ENCODE measurements at places on chromosomes 1 and 21.

GRCh38 chr1:79929356-79929755, 922.8 kb upstream of the ADGRL4 start:
- DNase-seq: no peak

DNA sequence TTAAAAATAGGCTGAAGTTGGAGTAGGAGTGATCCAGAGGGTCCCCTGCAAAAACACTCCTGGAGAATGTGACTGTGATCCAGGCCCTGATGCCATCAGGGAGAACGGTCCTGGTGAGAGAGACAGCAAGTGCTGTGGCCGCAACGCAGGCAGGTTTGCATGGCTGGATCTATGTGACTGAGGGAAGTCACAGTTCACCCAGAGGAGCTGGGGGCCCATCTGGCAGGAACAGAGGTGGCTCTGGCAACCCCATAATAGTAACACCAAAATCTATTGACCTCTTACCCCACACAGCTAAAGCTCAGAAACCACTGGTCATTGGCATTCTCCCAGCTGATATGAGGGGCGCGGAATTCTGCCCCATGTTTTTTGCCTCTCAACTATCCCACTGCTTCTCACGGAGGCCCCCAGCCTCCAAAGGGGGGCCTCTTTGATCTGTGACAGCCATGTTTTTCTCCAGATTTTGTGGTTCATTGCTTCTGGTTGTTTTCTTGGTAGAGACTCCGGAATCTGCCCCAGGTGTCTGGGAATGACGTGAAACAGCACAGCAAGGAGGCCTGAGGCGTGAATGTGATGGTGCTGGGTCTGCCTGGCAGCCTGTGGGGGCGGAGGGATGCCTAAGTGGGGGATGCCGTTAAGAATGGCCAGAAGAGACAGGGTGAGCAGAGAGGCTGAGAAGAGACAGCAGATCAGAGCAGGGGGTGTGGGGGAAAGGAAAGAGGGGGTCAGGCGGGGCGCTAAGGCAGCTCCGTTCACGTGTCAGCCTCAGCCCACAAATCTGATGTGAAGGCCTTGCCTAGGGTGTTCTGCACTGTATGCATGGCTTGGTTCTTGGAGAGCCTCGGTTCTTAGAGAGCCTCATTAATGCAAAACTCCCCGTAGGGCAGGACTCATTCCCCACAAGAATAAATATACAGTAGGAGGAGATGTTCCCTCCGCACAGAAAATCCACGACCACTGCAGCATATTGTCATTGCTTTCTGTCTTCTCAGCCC, 23.5 kb downstream of the CASP9 start:
- no peak for DNase-seq

- no peak for DNase-seq
Observed at GRCh38 chr1:244106837-244107493, 55.9 kb downstream of the ZBTB18 start.

- peak; percentile 80 for DNase-seq
Observed at GRCh38 chr1:109793486-109794318, 30.0 kb upstream of the EPS8L3 start.

GRCh38 chr1:43531107-43531905, 623 bp downstream of the PTPRF start:
- DNase-seq: peak; percentile 63

DNA sequence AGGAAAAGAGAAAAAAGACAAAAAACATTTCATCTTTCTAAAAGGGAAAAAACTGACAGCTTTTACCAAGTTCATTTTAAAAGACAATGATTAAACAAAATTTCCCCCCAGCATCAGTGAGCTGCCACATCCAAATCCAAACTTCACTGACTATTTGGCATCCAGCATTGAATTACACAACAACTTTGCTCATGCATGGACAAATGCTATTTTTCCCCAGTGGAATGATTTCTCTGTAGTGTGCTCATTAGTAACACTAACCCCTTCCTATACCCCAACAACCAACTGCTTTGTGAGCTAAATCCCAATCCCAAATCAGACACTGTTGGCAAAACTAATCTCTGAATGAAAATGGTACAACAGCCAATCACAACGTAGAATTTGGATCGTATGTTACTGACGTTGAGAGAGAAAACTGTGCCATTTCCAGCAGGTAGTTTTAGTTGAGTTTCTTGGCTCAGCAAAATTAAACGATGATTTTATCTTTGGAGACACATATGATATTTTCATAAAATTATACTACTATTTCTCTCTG, 37.9 kb downstream of the PIK3R3 start:
- no peak for DNase-seq

DNA sequence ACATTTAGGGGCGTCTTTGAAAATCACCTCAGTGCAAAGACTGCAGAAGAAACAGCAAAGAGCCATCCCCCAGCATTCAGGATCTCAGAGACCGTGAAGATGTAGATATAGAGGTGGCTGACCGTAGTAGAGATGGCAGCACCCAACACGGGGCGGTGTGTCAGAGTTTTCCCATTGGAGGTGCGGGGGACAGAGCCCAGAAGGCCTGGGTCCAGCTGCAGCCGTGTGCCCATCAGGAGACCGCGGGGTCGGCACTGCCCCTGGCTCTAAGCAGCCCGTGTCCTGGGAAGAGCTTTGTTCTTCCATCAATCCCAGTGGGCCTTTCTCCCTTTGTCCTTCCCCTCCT, 1.1 kb downstream of the GABRD start:
- DNase-seq: no peak

DNA sequence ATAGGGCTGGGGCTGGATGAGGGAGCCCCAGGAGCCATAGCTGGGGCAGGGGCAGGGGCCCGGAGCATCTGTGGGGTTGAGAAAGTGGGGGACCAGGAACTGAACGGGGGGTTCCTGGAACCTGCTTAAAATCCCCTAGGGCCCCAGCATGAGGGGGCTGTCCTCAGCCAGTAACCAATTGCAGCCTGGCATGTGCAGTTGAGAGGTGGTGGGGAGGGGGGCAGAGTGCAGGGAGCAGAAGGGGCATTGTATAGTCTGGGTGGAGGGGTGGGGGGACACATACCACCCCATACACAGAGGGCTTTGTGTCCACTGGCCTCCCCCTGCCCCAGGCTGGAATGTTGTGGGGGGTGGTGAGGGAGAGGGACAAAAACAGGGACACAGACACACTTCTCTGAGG, at the start of gene MPZ:
TSS of gene MPZ (minus strand) at position 101 of the 400 bp plus-strand sequence. CDS start at position 38, 63 bp downstream.
- DNase-seq: no peak

- DNase-seq: no peak
Observed at GRCh38 chr1:15355968-15356625, 53.6 kb upstream of the EFHD2 start.

DNA sequence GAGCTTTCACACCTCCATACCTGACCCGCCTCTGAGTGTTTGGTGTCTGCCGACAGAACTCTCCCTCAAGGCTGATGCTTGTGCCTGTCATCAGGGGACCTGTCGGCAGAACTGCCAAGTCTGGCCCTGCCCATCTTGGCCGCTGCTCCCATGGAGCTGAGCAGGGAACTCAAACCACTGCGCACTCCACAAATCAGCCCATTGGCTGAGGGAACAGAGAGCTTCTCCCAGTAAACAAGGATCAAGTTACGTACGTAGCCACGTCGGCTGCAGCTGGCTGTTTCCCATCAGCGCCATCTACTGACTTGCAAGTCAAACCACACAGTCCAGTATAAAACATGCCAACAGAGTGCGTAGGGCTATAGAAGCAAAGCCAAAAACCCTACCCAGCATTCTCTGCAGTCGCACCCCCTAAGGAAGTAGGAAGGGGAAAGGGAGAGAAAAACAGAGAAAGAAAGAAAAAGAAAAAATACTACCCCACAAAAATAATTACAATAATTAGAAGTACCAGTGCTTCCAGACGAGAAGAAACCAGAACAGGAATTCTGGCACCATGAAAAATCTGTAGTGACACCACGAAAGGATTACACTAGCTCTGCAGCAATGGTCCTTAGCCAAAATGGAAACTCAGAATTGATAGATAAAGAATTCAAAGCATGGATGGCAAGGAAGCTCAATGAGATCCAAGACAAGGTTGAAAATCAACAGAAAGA, 13.1 kb downstream of the KRTAP13-1 start:
- peak; percentile 54 for DNase-seq

DNA sequence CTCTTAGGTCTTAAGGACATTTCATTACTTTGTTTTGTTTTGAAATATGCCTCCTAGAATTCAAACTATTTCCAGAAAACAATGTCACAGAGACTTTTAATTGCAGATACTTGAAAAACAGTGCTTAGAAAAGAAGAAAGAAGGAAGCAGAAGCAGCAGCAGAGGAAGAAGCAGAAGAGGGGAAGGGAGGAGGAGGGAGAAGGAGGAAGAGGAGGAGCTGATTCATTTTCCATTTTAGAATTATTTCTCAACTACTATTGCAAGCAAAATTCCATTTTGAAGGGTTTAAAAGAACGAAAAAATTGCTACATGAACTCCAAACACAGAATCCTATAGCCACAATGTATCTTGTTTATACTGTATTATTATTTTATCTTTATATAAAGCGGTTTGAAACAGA, 13.9 kb downstream of the RC3H1 start:
- no peak for DNase-seq

- no peak for DNase-seq
Observed at GRCh38 chr1:33682371-33682770, 181.5 kb upstream of the HMGB4 start.

- no peak for DNase-seq
Observed at GRCh38 chr1:29579821-29580425, 343.6 kb downstream of the PTPRU start.

- DNase-seq: no peak
Observed at GRCh38 chr1:8113262-8114220, 87.4 kb upstream of the ERRFI1 start.

- no peak for DNase-seq
Observed at GRCh38 chr1:87424541-87424940, 95.9 kb downstream of the LMO4 start.

- DNase-seq: no peak
Observed at GRCh38 chr1:119635811-119636390, 12.2 kb downstream of the ZNF697 start.

DNA sequence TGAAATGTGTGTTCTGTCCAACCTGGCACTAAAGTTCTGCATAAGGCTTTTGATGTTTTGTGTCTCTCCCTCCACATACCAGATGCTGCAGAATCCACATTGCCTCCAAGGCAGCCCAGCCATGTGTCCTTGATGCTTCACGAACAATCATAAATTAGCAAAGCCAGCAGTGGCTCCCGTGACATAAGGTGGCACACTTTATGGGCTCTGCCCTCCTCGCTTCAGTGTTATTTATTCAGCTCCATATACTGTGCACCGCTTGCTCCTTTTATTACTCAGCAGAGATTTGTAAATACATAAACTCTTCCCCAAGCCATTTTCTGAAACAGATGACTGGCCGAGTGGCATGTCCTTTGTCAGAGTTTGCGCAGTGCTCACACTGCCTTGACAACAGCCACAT, 112.8 kb upstream of the SLC35F3 start:
- DNase-seq: no peak

DNA sequence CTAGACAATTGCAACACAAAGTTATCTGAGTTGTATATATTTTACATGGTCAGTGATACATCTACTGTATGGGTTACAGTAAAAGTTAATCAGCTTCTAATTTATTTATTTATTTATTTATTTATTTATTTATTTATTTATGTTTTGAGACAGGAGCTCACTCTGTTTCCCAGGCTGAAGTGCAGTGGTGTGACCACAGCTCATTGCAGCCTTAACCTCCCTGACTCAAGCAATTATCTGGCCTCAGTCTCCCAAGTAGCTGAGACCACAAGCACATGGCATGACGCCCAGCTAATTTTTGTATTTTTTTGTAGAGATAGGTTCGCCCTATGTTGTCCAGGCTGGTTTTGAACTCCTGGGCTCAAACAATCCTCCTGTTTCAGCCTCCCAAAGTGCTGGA, 241.6 kb downstream of the PTPRC start:
- no peak for DNase-seq

- DNase-seq: no peak
Observed at GRCh38 chr1:18719786-18720451, 89.3 kb downstream of the PAX7 start.

DNA sequence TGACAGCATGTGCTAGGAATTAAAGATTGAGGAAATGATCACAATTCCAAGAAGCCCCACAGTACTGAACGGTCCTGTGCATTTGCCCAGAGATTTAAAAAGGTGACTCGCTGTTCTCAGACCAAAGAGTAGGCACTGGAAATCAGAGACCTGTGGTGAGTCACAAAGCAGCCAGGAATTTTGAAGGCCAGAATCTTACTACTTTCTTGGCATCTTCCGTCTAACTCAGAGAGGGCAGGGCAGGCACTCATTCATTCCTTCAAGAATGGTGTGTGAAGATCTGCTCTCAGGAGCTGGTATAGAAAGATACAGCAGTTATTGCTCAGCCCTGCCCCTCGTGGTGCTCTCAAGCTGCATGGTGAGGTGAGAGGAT, 57.9 kb downstream of the BRINP2 start:
- no peak for DNase-seq

DNA sequence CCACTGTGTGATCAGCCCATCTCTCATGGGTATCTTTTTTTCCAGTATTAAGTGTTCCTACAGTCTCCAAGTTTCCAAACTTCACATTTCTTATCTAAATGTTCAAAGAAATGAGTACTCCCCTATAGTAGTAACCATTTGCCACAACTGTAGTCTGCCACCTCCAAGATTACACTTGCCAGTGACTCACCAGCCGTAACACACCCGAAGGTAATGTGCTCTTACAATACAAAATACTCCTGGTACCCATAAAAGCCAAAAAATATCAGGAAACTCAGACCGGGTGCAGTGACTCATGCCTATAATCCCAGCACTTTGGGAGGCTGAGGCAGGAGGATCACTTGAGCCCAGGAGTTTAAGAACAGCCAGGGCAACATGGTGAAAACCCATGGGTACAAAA, 20.5 kb upstream of the ZNF496 start:
- DNase-seq: no peak

DNA sequence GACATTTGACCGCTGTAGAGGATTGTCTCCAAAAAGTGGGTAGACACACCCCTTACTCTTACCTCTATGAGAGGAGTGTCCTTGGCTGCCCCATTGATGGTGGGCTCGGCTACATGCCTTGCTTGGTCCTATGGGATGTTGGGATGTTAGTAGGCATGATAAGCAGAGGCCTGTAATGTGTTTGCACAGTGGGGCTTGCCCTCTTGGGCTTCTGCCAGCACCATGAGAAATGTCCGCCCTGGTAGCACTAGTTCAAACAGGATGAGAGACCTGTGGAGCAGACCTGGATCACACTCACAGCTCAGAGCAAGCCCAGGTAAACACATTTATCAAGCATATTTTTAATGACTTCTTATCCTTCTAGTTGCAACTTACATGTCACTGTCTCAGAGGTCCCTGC, 54.2 kb downstream of the SH3GLB1 start:
- DNase-seq: peak; percentile 78

GRCh38 chr1:154557939-154558719, at the start of gene UBE2Q1:
UBE2Q1 (minus strand) TSS chr1:154558662; CDS start chr1:154558553, 109 bp downstream.
- peak; percentile 55 for DNase-seq

- no peak for DNase-seq
Observed at GRCh38 chr1:183069562-183070216, 46.5 kb downstream of the LAMC1 start.

- DNase-seq: no peak
Observed at GRCh38 chr1:157292809-157293564, 154.8 kb upstream of the ETV3 start.

GRCh38 chr21:46065914-46066551, 31.9 kb upstream of the COL6A2 start:
- no peak for DNase-seq

GRCh38 chr1:25774921-25775771, 24.8 kb upstream of the SELENON start:
- DNase-seq: peak; percentile 32

All from transverse colon (tissue), 4 donors.